Chondrocyte (in vitro differentiated cells): ENCODE measurements at places on chromosomes 1 and 21.

- H3K4me1 ChIP-seq: no peaks in the 10 kb centered on the region
- no peak for DNase-seq
- no peak overlapping the region for H3K27ac ChIP-seq
- H3K27me3 ChIP-seq: peaks cover 19% of the 10 kb centered on the region
- no peak overlapping the region for H3K4me3 ChIP-seq
- peaks cover 9% of the 10 kb centered on the region for H3K36me3 ChIP-seq
These were observed 10.9 kb upstream of the IL20 start for GRCh38 chr1:206854401-206855129.

DNA sequence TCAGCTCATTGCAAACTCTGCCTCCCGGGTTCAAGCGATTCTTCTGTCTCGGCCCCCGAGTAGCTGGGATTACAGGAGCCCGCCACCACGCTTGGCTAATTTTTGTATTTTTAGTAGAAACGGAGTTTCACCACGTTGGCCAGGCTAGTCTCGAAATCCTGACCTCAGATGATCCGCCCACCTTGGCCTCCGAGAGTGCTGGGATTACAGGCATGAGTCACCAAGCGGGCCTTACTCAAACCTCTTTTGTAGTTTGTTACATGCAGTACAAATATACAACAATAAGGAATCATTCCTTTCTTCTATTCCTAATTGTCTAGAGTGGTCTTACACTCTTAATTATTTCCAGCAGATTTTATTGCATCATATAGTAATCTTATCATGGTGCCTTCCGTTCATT lies 16.6 kb downstream of the SPATA17 start:
- no peaks in the 10 kb centered on the region for H3K4me1 ChIP-seq
- no peak overlapping the region for H3K4me3 ChIP-seq
- DNase-seq: no peak

- no peaks in the 10 kb centered on the region for H3K27me3 ChIP-seq
- H3K4me1 ChIP-seq: peaks cover 36% of the 10 kb centered on the region
- H3K36me3 ChIP-seq: peaks cover 2% of the 10 kb centered on the region
- H3K4me3 ChIP-seq: no peak overlapping the region
- no peak for DNase-seq
These were observed 1.6 kb upstream of the SESN2 start for GRCh38 chr1:28257736-28258135.

- H3K4me3 ChIP-seq: no peak overlapping the region
- no peak overlapping the region for H3K27ac ChIP-seq
- no peak for DNase-seq
- H3K4me1 ChIP-seq: no peaks in the 10 kb centered on the region
These were observed 10.6 kb downstream of the RXRG start for GRCh38 chr1:165434281-165434680.

DNA sequence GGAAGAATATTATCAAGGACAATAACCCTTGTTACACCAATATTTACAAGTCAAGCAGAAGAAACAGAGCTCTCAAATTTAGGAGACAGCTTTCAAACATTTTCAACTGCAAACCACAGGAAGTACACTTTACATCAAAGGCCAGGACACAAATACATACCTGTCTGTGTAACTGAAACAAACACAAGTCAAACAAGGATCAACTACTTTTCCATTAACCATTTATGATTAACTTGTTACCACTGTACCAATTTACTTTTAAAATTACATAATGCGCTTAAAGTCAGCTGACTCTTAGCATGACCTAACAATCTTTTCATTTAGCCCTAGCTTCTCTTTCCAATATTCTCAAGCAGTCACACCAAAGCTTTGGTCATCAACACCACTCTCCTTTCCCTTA lies 43.5 kb downstream of the TRIM33 start:
- no peak overlapping the region for H3K27ac ChIP-seq
- no peak overlapping the region for H3K4me3 ChIP-seq
- H3K4me1 ChIP-seq: peaks cover 39% of the 10 kb centered on the region
- no peak for DNase-seq
